ENCODE measurements at places on chromosomes 3 and 15.

DNA sequence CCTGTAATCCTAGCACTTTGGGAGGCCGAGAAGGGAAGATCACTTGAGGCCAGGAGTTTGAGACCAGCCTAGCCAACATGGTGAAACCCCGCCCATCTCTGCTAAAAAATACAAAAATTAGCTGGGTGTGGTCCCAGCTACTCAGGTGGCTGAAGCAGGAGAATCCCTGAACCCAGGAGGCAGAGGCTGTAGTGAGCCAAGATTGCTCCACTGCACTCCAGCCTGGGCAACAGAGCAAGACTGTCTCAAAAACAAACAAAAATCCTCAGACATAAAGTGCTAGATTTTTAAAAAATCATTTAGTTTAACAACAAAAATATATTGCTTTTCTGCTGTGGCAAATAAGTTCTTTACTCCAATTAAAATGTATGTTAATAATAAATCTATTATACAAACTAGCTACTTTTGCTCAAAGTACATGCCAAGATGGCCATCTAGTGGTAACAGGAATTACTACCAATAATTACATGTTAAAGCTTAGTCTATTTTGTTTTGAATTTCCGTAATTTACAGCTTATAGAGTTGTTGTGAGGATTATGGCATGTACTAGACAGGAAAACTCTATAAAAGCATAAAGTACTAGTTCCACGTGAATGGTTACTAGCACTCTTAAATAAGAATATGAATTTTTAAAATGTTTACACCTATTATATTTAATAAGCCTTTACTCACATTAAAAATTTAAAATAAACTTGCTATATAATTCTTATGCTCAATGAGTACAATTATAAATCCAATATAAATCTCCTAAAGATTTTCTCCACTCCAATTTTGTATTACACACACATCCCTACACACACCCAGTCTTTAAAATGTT, 39.0 kb downstream of the GABPB1 start:
- DNase-seq = no peak

DNA sequence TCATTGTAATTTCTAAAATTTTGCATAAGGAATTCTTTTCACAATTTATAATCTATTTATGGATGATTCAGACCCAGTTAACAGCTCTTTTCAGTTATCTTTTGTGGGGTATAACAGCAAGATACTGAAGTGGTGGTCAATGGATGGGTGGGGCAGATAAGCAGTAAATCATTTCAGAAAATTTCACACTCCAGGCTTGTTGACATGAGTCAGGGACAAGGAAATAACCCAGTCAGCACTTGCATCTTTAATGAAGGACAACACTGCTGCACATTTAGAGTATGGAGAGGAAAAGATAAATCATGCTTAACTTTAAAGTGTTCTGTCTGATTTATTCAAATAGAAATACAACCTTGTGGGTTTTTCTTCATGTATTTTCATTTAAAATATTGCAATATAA, 181.6 kb downstream of the ROBO1 start:
- no peak for DNase-seq

DNA sequence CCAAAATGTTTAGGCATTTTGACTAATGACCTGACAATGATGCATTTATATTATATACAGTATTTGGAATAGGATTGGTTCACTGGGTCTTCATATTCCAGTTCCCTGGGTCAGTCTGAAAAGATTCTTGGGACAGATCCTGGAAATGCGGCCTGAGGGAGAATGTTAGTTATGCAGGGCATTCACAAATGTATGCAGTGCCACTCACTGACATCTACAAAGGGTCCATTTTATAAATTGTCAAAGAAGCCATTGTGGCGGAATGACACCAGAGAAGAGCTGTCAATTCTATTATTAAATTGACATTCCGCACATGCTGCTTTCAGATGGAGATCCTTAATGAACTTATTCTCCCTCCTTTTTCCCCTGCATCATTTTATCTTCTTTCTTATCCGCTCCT, 176.6 kb downstream of the VGLL3 start:
- no peak for DNase-seq

GRCh38 chr3:1404270-1404962, 311.6 kb downstream of the CNTN6 start:
- no peak for DNase-seq

DNA sequence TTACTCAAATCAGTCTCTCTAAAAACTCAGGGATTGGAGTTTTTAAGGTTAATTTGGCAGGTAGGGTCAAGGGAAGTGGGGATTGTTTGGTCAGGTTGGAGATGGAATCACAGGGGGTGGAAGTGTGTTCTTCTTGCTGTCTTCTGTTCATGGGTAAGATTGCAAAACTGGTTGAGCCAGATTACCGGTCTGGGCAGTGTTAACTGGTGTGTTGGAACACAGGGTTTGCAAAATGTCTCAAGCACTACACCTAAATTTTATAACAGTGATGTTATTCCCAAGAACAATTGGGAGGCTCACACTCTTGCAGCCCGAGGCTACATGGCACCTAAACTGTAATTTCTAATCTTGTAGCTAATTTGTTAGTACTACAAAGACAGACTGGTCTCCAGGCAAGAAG, 425.4 kb downstream of the PLOD2 start:
- DNase-seq = no peak

All from dorsolateral prefrontal cortex (tissue), 122 donors.